ENCODE measurements at places on chromosomes 3 and 15. TPM values are rescaled to one million over a fixed set of nuclear protein-coding genes. Genes with fewer than 3 reads are reported as not detected.

The ITGA11 gene
- polyA plus RNA-seq: not detected

The ITIH1 gene
- not detected for polyA plus RNA-seq

The WDR82 gene
- 81.5 TPM for polyA plus RNA-seq

The TXNRD3 gene
- not detected for polyA plus RNA-seq

The DNAH12 gene
- polyA plus RNA-seq: not detected

The TRH gene
- polyA plus RNA-seq: not detected

The NR2E3 gene
- polyA plus RNA-seq: not detected

GRCh38 chr3:195221015-195221853 lies 49.7 kb downstream of the XXYLT1 start:
- no peak for DNase-seq
- H3K27me3 ChIP-seq: no peaks in the 10 kb centered on the region
- peaks cover 2% of the 10 kb centered on the region for H3K4me1 ChIP-seq
- no peak overlapping the region for H3K27ac ChIP-seq
- H3K4me3 ChIP-seq: no peak overlapping the region

GRCh38 chr3:12750658-12751071 lies 8.4 kb downstream of the TMEM40 start:
- H3K4me1 ChIP-seq: peaks cover 2% of the 10 kb centered on the region
- H3K4me3 ChIP-seq: no peak overlapping the region
- no peak overlapping the region for H3K27ac ChIP-seq

- no peaks in the 10 kb centered on the region for H3K27me3 ChIP-seq
- H3K4me3 ChIP-seq: peak overlapping the region; percentile 46
- H3K4me1 ChIP-seq: peaks cover 22% of the 10 kb centered on the region
- DNase-seq: no peak
- H3K36me3 ChIP-seq: peaks cover 8% of the 10 kb centered on the region
Measured at GRCh38 chr3:106206146-106206545, 337.3 kb upstream of the CBLB start.

GRCh38 chr3:1294586-1294985 lies 201.8 kb downstream of the CNTN6 start:
- H3K27ac ChIP-seq: no peak overlapping the region
- H3K27me3 ChIP-seq: no peaks in the 10 kb centered on the region
- no peaks in the 10 kb centered on the region for H3K4me1 ChIP-seq
- H3K36me3 ChIP-seq: no peaks in the 10 kb centered on the region

DNA sequence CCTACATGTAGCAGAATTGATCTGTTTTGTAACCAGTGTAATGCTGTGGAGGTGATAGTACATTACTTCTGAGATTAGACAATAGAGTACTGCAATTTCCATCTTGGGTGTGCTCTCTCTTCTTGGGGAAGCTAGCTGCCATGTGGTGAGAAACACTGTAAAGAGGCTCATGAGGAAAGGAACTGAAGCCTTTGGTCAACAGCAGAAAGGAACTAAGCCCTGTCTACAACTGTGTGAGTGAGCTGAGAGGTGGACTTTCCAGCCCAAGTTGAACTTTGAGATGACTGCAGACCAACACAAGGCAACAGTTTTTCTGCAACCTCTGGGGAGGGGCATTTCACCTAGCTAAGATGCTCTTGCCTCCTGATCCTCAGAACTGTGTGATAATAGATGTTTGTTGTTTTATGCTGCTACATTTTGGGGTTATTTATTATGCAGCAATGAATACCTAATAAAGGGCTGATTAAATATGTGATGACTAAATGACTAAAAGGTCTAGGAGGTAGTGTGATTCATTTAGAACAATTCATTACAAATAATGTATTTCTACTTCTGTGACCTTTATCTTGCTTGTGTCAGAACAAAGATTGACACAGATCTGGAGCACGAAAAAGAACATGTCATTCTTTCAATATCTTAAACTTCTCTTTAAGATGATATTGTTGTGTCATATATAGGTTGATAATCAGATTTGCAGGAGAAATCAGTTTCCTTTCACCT lies 121.6 kb upstream of the THRB start:
- H3K27me3 ChIP-seq: no peaks in the 10 kb centered on the region
- no peak overlapping the region for H3K4me3 ChIP-seq
- no peak for DNase-seq
- no peak overlapping the region for H3K27ac ChIP-seq
- no peaks in the 10 kb centered on the region for H3K4me1 ChIP-seq
- H3K36me3 ChIP-seq: no peaks in the 10 kb centered on the region

DNA sequence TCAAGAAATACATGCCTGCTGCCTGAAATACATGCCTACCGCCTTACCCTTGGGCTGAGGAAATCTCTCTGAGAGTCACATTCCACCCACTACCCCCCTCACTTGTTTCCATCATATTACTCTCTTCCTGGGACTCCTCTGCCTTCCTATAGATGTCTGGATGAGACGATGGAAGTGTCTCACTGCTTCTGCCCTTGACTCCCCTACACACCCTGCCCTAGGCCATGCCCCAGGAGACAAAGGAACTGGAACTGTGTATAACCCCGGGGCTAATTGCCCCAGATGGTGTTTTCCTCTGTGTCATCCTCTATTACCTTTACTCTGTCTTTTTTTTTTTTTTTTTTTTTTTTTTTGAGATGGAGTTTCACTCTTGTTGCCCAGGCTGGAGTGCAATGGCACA lies 102.0 kb downstream of the GTPBP8 start:
- H3K36me3 ChIP-seq: peaks cover 16% of the 10 kb centered on the region
- no peak for DNase-seq
- no peak overlapping the region for H3K4me3 ChIP-seq

- peaks cover 27% of the 10 kb centered on the region for H3K27me3 ChIP-seq
- no peak for DNase-seq
- no peak overlapping the region for H3K27ac ChIP-seq
- H3K4me3 ChIP-seq: peak overlapping the region; percentile 54
Measured at GRCh38 chr15:39919411-39919747, 687 bp downstream of the GPR176 start.

DNA sequence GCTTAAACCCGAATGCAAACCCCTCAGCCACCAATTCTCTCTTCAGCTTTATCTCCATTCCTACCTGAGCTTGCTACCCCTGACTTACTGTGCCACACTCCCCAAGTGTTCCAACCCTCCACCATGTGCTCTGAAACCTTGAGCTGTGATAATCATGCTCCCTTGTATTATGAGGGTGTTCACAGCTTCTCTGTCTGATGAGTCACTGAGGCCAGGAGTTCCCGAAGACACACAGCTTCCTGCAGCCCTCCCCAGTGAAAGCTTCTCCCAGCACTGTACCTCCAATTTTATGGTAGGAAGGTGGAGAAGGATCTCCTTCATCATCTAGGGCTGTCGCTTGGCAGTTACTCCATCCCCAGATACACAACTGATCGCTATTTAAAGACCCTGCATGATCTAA lies 24.9 kb downstream of the STAC start:
- H3K36me3 ChIP-seq: no peaks in the 10 kb centered on the region
- H3K27me3 ChIP-seq: peaks cover 1% of the 10 kb centered on the region
- DNase-seq: no peak
- no peak overlapping the region for H3K4me3 ChIP-seq
- no peak overlapping the region for H3K27ac ChIP-seq

- no peaks in the 10 kb centered on the region for H3K36me3 ChIP-seq
- no peak overlapping the region for H3K27ac ChIP-seq
- peak overlapping the region; percentile 79 for H3K4me3 ChIP-seq
- H3K27me3 ChIP-seq: peaks cover 2% of the 10 kb centered on the region
- peaks cover 15% of the 10 kb centered on the region for H3K4me1 ChIP-seq
- DNase-seq: no peak
Measured at GRCh38 chr3:174441588-174442301, 417.4 kb upstream of the NAALADL2 start.

GRCh38 chr3:75176937-75177336 lies 487.2 kb upstream of the FRG2C start:
- H3K27ac ChIP-seq: no peak overlapping the region
- peaks cover 3% of the 10 kb centered on the region for H3K27me3 ChIP-seq
- no peak overlapping the region for H3K4me3 ChIP-seq
- no peak for DNase-seq

GRCh38 chr15:69929905-69930630 lies 167.6 kb downstream of the TLE3 start:
- H3K27me3 ChIP-seq: peaks cover 5% of the 10 kb centered on the region
- no peak overlapping the region for H3K27ac ChIP-seq
- DNase-seq: no peak
- H3K4me1 ChIP-seq: no peaks in the 10 kb centered on the region
- H3K36me3 ChIP-seq: no peaks in the 10 kb centered on the region
- H3K4me3 ChIP-seq: no peak overlapping the region

DNA sequence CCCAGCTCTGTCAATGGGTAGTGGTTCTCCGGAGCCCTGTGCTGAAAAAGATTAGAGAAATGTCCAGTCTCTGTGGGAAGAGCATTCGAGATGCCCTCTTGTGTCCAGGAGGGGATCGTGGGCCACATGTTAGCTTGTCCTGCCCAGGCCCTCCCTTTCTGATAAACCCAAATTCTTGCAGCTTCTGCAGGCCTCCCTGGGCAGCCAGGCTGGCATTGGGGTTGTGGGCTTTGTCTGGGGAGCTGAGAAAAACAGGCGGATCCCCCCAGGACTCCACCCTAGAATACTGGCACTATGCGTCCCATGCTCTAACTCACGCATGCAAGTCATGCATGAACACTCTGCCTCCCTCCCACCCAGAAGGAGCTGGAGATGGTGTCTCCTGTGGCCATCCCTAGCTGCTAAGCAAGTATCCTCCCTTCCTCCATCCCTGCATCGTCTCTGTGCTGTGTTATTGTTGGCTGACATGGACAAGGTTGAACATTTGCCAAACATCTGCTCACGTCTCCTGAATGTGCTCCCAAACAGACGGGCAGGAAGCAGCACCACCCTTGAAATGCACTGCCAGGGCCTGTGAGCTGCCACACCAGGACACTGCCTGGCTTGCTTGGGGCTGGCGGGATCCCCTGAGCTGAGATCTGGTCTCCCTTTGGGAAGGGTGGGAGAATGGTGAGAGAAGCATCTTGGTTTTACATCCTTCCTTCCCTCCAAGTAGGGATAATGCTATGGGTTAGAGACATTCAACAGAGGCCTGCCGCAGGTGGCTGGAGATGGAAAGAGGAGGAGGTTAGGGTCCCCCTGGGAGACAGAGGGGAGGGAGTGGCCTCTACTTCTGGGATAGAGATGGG lies 26.5 kb downstream of the CFAP161 start:
- peaks cover 21% of the 10 kb centered on the region for H3K4me1 ChIP-seq
- no peaks in the 10 kb centered on the region for H3K36me3 ChIP-seq
- H3K27me3 ChIP-seq: peaks cover 9% of the 10 kb centered on the region
- H3K4me3 ChIP-seq: no peak overlapping the region
- no peak for DNase-seq
- peak overlapping the region; percentile 27 for H3K27ac ChIP-seq

- no peak overlapping the region for H3K4me3 ChIP-seq
- no peak overlapping the region for H3K27ac ChIP-seq
- peaks cover 16% of the 10 kb centered on the region for H3K36me3 ChIP-seq
Measured at GRCh38 chr15:73983211-73983727, 8.8 kb downstream of the STOML1 start.

- no peak for DNase-seq
- H3K4me3 ChIP-seq: no peak overlapping the region
- H3K27me3 ChIP-seq: no peaks in the 10 kb centered on the region
- no peaks in the 10 kb centered on the region for H3K36me3 ChIP-seq
- H3K4me1 ChIP-seq: no peaks in the 10 kb centered on the region
- no peak overlapping the region for H3K27ac ChIP-seq
Measured at GRCh38 chr15:100308608-100309007, 33.2 kb downstream of the ADAMTS17 start.

- H3K36me3 ChIP-seq: no peaks in the 10 kb centered on the region
- no peak overlapping the region for H3K4me3 ChIP-seq
- H3K27me3 ChIP-seq: peaks cover 7% of the 10 kb centered on the region
- no peak for DNase-seq
Measured at GRCh38 chr15:51307325-51307724, 31.1 kb downstream of the CYP19A1 start.

- no peak overlapping the region for H3K27ac ChIP-seq
- no peaks in the 10 kb centered on the region for H3K4me1 ChIP-seq
- no peaks in the 10 kb centered on the region for H3K27me3 ChIP-seq
- DNase-seq: no peak
- no peaks in the 10 kb centered on the region for H3K36me3 ChIP-seq
- no peak overlapping the region for H3K4me3 ChIP-seq
Measured at GRCh38 chr3:135248213-135248612, 453.2 kb downstream of the EPHB1 start.

DNA sequence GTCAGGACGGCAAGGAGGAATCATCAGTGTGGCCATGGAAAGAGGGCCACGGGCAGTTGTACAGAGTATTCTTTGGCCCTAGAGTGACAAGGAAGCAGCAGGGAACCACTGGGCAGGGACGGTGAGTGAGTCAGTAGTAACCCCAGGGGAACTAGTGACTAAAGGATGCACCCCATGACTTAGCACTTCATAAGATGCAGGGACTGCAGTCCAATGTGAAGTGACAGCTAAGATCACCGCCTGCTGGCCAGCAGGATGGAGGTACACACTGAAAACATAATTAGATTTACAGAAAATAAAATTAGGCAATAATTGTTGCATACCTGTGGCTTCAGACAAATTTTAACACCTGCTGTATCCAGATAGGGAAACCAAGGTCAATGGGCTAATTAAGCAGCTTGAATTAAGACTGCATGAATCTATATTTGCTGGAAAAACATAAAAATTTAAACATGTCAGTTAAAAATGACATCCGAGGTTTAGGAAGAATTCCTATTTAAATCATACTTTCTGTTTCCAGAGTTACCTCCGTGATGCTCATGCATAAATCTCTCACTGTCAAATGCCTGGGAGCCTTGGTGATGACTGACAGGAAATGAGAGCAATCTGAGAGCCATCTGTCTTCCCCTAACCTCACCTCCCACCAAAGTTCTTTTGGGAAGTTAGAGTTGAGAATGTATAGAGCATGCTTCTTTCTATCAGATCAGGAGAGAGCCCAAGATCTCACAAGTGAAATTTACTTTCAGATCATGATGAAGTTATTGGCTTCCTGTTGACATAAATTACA lies 56.5 kb downstream of the DCLK3 start:
- H3K4me1 ChIP-seq: no peaks in the 10 kb centered on the region
- no peak overlapping the region for H3K4me3 ChIP-seq
- no peak overlapping the region for H3K27ac ChIP-seq
- no peaks in the 10 kb centered on the region for H3K36me3 ChIP-seq
- DNase-seq: no peak

DNA sequence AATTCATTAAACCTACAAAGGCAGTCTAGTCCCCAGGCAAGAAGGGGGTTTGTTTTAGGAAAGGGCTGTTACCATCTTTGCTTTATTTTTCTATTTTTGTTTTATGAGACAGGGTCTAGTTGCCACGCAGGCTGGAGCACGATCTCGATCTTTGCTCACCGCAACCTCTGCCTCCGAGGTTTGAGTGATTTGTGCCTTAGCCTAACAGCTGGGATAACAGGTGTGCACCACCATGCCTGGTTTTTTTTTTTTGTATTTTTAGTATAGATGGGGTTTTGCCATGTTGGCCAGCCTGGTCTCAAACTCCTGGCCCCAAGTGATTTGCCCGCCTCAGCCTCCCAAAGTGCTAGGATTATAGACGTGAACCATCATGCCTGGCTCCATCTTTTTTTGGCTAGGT lies 4.9 kb downstream of the HIGD1A start:
- H3K36me3 ChIP-seq: no peaks in the 10 kb centered on the region
- H3K4me1 ChIP-seq: peaks cover 47% of the 10 kb centered on the region
- DNase-seq: no peak
- no peak overlapping the region for H3K27ac ChIP-seq
- H3K27me3 ChIP-seq: peaks cover 4% of the 10 kb centered on the region

Measured in immature natural killer cell (primary cell).